NCI-H748 treated with DMSO at 0.1 percent for 48 hours (cell line): ENCODE measurements at places on chromosomes 13 and 19.

- DNase-seq: no peak
Measured at GRCh38 chr19:42269478-42270345, 660 bp downstream of the CIC start.

- no peak for DNase-seq
Measured at GRCh38 chr13:106156468-106156867, 379.0 kb downstream of the EFNB2 start.

GRCh38 chr19:342801-343421 is 1.7 kb downstream of the MIER2 start:
- DNase-seq: no peak

GRCh38 chr19:52034051-52034728 is 6.0 kb upstream of the ZNF614 start:
- no peak for DNase-seq

GRCh38 chr13:95499811-95500712 is 52.5 kb upstream of the CLDN10 start:
- DNase-seq: no peak

- DNase-seq: no peak
Measured at GRCh38 chr13:113087923-113088690, 17.5 kb upstream of the F7 start.

DNA sequence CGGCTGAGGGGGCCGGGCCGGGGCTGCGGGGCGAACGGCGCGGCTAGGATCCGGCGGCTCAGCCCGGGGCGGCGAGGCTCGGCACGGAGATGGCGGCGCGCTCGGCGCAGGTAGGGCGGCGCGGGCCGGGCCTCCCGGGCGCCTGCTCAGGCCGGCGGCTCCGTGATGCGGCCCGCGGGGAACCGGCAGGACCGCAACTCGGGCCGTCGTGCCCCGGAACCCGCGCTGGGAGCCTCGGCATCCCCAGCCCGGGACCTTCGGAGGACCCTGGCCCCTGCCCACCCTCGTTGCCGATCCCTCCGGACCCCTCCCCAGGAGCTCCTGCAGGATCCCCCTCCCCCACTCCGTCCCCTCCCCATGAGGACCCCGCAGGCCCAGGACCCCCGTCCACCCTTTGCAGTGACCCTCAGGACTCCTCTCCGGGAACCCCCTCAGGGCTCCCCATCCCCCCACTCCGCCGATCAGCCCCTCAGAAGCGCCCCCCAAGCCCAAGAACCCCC is 304 bp downstream of the EVI5L start:
- DNase-seq: no peak

- peak; percentile 18 for DNase-seq
Measured at GRCh38 chr19:33193865-33194362, at the start of gene LRP3. Gene LRP3 (plus strand): TSS chr19:33194330. CDS start chr19:33194786, 456 bp downstream.

DNA sequence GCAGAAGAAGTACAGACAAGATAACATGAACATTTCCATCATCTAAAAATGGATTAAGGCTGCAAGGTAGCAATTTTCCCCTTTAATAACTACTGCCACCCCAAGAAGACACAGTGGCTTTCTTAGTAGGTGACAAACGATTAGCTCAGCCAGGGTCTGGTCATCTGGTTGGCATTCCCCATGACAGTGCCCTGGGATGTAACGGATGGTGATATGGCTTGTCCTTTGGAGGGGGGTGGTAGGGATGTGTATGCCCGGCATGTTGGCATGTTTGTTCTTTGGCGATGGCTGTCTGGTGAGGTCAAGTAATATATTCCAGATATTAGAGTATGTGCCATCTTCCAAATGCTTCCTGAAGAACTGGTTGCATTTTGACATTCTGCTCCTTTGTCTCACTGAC is 135.6 kb upstream of the ZNF536 start:
- DNase-seq: no peak

DNA sequence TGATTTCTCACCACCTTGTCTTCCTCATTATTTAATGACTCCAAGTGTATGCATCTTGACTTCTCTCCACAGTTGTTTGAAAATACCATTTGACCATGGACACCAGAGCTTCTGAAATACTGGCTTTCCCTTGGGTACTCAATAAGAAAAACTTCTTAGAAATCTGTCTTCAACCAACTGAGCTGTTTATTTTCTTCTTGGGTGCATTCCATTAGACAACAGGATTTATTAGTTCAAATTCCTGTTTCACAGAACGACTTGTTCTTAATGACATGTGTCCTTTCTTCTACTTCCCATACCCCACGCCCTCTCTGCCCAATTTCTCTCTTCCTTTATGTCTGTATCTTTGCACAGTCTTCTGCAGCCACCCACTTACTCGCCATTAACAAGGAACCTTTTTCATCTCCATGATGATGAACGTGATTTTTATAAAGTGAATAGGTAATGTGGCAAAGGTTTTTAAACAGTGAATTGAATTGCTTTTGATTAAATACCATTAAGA is 11.3 kb upstream of the ITM2B start:
- no peak for DNase-seq

DNA sequence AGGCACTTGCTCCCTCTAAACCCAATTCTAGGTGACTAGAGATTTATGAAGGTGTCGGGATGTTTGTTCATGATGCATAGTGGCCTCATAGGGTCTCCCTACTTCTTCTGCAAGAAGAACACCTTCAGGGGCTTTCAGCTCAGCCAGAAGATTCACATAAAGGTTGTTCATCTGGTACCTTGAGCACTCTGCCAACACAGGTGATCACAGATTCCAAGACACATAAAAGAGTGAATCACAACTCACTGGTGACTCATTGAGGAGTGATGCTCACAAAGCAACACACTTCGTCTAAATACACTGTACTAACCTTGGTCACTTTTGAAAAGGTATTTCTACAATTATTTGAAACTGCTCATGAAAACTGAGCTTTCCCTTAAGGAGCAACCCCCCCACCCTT is 6.8 kb upstream of the ZNF324 start:
- no peak for DNase-seq

DNA sequence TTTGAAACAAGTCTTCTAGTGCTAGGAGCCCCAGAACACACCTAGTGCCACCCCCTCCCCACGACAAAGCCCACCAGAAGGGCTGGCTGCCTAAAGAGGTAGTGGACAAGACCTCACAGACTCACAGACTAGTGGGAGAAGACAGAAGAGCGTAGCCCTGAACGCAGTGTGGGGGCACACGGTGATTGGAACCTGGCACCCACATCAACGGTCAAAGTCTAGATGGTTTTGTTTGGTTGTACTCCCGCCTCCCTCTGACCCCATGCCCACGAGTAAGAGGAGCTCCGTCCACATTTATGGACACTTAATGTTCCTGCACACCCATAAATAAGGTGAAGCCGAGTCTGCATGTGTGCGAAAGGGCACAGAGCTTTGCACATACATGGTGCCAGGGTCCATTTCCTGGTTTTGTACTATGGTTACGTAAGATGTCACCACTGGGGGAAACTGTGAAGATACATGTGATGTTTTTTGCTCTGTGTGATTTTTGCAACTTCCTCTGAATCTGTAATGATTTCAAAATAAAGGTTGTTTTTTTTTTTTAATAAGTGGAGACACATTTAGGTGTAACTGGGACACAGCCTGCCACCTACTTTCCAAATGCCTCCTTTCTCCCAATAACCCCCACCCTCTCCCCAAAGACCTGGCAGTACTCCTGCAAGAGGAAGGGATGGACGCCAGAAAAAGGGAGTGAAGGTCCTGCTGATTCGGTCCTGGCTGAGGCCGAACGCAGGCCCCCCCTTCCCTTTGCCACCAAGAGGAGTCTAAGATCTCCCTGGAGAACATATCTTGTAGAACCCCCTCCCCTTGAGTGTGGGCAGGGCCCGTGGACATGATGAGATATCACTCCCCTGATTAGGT is 72.8 kb downstream of the GNG7 start:
- DNase-seq: no peak

GRCh38 chr19:7340959-7341837 is 7.5 kb upstream of the ARHGEF18 start:
- peak; percentile 9 for DNase-seq

DNA sequence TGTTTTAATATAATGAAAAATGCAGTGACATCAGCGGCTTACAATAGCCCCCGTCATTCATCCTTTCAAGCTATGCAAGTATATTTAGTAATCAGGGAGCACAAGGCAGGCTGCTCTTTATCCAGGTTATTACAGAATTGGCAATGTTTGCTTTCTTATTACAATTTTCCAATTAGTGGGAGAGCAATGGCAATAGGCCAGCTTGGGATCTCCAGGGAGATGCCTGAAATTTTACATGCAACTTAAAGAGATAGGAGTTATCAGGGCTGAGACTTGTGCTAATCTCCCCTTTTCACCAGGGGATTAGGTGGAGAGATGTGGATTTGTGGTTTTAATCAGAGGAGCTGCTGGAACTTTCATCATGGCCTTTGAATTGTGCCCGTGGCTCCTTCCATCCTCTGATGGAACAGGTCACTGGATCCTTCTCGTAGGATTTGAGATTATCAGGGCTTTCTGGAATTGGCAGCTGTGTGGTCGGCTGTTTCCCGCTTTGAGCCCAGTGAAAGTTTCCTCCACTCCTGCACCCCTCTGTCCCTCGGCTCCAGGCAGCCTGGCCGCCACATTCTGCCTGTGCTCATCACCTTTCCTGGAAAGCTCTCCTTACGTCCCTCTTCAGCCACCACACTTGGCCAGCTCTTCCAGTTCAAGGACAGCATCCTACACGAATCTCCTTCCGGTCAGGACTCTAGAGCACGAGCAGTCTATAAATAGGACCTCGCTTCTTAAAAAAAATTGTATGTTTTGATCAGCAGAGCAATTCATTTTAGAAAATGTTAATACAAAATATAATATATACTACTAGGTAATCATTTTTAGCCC is 47.0 kb downstream of the CBY2 start:
- DNase-seq: peak; percentile 50

GRCh38 chr13:111394211-111394922 is 73.9 kb downstream of the TEX29 start:
- DNase-seq: no peak

DNA sequence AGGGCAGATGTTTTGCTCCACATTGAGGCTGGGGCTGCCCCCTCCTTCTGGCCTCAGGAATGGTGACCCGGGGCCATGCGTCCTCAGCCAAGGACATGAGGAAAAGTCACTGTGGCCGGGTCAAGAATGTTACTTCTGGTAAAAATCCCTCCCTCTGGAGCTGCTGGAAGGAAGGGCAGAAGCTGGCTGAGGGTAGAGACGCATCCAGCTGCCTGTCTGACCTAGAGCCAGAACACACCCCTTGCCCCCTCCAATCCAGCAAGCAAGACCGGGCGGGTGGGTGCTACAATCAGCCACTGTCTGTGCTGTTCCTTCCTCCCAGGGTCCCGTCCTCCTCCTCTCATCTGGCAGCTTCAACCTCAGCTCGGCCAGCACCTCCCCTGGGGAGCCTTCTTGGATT is 59.0 kb downstream of the PTPRS start:
- DNase-seq: no peak

GRCh38 chr19:19710506-19710905 is 22.4 kb downstream of the ZNF14 start:
- DNase-seq: no peak

DNA sequence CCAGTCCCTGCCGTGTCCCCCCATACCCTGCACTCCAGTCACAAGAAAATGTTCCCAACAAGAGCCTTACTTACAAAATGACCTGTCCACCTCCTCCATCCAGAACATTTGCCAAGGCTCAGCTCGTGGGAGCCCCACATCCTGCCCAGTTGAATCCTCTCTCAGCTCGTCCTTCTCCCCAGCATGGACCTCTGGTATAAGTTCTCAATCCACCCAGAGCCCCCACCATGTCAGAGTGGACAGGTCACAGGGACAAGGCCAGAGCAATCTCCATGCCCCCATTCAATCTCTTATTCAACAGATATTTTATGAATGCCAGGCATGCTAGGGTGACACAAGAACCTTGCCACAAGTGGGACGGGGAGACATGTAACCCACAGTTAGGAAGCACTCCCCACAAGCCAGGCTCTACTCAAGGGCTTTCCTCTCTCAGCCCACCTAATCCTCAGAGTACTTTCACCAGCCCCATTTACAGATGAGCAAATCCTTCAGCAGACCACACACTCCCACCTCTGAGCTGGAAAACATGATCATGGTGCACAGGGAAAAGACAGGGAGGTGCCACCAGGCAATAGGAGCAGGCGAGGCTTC is 15.1 kb downstream of the DEDD2 start:
- DNase-seq: no peak

DNA sequence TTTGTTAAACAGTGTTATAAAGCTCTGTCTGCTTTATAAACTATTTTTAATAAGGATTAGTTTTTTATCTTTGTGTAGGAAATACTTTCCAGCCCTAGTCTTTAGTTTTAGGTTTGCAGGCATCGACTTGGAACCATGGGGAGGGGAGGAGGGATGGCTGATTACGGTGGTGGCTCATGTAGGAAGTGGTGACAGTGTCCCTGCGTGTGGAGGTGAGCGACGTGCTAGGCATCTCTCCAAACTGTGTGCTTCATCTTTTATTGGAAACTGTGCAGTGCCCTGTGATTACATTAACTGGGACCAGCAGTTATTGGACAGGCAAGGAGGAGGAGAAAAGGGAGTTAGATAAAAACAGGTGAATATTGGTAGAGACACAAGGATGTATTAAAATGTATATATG is 203.8 kb downstream of the ATP8A2 start:
- no peak for DNase-seq

DNA sequence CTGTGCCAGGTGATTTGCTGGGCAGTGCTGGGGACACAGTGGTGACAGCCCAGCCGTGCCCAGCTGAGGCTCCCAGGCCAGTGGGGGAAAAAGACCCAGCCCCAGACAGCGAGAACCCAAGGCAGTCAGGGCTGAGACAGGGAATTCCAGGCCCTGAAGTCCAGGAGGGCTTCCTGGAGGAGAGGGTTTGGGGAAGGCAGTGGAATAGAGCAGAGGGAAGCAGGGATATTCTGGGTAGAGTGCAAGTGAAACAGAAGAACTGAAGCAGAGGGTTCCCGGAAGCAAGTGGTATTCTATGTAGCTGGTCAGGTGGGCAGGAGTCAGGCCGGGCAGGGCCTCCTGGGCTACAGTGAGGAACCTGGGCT is 1.3 kb upstream of the CEACAM16 start:
- no peak for DNase-seq
